ENCODE measurements at places on chromosomes 1 and 21.

- DNase-seq, result no peak
These were observed 17.3 kb downstream of the KCTD3 start for GRCh38 chr1:215584389-215584788.

DNA sequence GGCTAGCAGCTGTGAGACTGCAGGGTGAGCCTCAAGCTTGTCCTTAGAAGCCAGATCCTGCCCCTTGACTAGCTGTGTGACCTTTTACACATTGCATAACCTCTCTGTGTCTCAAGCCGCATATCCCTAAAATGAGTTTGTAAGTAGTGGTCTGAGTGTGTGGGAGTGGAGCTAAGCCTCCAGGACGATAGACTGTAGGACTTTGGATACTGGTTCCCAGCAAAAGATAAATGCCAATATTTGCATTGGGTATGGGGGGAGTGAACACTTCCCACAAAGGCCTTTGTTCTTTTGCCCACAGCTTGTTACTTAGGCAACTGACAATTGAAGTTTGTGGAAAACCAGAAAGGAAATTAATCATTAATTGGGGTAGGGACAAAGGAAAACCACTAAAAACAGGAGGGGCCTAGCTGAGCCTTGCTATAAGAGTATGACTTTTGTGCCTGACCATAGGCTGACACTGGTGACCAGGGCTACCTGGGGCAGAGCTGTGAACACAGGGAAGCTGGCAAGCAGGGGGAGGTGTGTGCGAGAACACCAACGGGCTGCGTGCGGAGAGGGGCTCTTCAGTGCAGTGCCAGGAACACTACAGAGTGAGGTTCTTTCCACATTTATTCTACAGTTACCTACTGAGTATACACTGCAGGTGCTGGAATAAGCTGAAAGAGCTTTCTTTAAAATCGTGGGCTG, 102.4 kb upstream of the ETV3 start:
- DNase-seq, result no peak

GRCh38 chr1:224623310-224623714, 7.2 kb downstream of the CNIH3 start:
- DNase-seq, result no peak

DNA sequence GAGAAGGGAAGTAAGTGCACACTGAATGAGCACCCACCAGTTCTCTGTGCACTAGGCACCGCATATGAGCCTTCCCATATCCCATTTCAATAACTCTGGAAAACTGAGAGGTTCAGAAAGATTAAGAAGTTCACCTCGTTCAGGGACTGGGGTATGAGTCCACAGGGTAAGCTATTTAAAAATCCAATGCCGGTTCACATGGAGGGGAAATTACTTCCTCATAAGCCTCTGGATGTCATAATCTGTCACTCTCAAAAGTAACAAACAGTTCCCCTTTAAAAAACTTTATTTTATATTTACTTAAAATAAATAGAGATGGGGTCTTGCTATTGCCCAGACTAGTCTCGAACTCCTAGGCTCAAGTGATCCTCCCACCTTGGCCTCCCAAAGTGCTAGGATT, 1.9 kb downstream of the OR2B11 start:
- no peak for DNase-seq

- no peak for DNase-seq
These were observed 17.0 kb upstream of the ATP13A2 start for GRCh38 chr1:17028662-17029188.

- DNase-seq, result no peak
These were observed 473.3 kb upstream of the PLXNA2 start for GRCh38 chr1:208717525-208717924.

DNA sequence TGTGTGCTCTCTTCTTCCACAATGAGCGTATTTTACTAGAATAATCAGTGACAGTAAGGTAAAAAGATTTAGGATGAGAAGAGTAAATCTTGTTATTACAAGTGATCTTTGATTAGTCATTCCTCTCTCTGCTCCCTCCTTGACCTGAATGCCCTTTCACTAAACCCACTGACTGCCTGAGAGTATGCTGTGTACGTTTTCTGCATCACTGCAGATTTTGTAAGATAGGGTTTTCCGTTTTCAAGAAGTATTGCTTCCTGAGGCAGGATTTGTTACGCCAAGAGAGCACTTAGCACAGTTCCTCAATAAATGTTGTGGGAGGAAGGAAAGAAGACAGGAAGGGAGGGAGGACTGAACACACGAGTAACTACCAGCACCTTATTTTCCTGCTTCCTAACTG, 7.7 kb upstream of the LAMB3 start:
- no peak for DNase-seq

DNA sequence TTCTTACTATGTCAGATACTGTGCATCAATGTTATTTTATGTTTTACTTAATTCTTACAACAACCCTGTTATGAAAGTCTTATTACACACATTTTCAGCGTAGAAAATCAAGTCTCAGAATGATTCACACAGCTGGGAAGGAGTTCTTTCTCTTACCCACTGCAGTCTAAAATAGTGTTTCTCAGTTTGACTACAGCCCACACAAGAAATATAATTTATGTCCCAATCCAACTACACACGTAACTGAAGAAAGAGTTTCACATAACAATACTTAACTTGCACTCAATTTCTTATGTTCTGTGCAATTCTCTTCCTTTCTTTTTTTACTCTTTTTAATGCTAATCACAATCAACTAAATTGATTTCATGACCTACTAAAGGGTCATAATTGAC, 252.8 kb upstream of the ADGRL2 start:
- DNase-seq, result no peak

GRCh38 chr1:10948463-10948775, 64.0 kb upstream of the TARDBP start:
- DNase-seq, result no peak

- DNase-seq, result no peak
These were observed at the start of gene CD2 for GRCh38 chr1:116754198-116754977. CD2 (plus strand) TSS chr1:116754430; CDS start chr1:116754493, 63 bp downstream.

GRCh38 chr1:14975119-14975518, 178.4 kb upstream of the TMEM51 start:
- no peak for DNase-seq

GRCh38 chr1:32215629-32216480, 6.3 kb downstream of the TMEM234 start:
- peak; percentile 31 for DNase-seq

GRCh38 chr1:181088079-181089016, at the start of gene IER5:
IER5 (plus strand) TSS chr1:181088700; CDS start chr1:181088903, 203 bp downstream.
- DNase-seq, result peak; percentile 92

DNA sequence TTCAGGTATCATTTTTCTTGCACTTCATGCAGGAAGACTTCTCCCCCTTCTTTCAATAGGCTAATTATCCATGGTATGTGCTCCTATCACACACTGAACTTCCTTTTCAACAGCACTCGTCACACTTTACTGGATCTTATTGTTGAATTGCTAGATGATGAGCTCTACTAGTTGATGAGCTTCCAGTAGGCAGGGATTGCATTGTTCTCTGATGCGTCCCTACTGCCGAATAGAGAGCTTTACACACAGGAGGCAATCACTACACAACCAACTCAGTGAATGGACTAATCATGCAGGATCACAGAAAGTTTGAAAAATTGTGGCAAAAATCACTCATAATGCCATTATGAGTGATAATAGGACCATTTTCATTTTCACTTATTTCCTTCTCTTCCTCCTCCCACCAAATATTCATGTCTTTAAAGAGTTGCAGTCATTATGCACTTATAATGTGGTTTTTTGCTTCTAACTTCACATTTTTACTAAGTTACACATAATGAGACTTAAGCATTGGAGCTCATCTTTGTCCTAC, 128.1 kb upstream of the ZNF648 start:
- no peak for DNase-seq

Data from hypothalamus (tissue), 51 donors.